NCI-H1417 treated with DMSO at 0.1 percent for 48 hours (cell line): ENCODE measurements at places on chromosomes 3 and 15.

DNA sequence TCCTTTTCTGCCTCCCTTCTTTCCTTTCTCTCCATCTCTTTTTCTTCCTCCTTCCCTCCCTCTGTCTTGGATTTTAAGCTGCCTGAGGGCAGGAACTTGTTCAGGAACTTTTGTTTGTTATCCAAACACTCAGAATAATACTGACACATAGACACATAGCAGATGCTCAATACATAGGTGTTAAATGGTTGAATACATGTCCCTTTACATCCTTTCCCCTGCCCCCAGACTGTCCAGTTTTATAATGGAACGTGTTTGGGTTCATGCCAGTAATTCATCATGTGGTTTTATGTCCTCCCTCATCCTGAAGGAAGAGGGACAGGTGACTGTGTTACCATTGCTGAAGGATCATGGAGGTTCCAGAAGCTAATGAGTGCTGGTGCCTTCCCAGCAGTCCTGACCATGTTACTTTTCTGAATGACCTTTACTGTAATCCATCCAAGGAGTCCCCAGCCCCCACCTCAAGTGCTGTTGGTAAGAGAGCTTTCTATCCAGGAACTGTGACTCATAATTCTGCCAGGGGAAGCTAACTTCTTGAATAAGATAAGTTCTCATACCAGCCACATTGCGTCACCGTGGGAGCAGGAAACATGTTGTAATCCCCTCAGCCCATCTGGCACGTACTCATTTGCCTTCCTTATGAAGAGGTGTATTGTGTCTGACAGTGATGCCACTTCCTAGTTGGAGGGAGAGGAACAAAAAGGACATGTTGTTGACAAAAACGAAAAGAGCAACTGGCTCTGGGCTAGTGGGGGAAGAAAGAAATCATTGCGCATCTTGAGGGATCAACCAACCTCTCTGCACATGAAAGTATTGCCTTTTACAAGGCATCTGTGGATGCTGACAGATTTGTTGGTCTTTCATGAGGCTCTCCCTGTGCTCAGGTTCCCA lies 52.4 kb downstream of the IL1RAP start:
- no peak for DNase-seq

- no peak for DNase-seq
These were observed 46.0 kb downstream of the GALK2 start for GRCh38 chr15:49215768-49216739.

- DNase-seq: no peak
These were observed 41.9 kb upstream of the SLC41A3 start for GRCh38 chr3:126125781-126126251.

DNA sequence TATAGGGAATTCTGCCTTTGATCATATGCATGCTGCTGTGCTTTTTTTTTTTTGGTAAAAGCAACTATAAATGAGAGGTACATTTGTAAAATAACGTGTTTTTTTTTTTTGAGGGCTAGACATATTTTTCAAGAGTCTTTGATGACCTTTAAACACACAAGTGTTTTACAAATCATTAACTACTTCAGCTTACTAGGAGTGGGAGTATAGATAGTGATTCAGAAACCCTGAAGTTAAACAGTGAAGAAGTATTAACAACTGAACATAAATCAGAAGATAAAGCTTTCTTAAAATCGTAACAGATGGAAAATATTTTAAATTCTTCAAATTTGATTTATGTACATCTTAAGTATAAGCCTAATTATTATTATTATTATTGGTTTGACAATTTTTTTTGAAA lies 2.9 kb upstream of the GMNC start:
- DNase-seq: no peak

- DNase-seq: no peak
These were observed 60.4 kb downstream of the OSTN start for GRCh38 chr3:191259486-191259885.
